PC-3 (cell line): ENCODE measurements at places on chromosomes 11 and 22.

- no peaks in the 10 kb centered on the region for H3K4me1 ChIP-seq
- H3K36me3 ChIP-seq = no peaks in the 10 kb centered on the region
- DNase-seq = no peak
- no peaks in the 10 kb centered on the region for H3K27me3 ChIP-seq
These were observed 41.5 kb upstream of the CCND1 start for GRCh38 chr11:69599502-69599901.

DNA sequence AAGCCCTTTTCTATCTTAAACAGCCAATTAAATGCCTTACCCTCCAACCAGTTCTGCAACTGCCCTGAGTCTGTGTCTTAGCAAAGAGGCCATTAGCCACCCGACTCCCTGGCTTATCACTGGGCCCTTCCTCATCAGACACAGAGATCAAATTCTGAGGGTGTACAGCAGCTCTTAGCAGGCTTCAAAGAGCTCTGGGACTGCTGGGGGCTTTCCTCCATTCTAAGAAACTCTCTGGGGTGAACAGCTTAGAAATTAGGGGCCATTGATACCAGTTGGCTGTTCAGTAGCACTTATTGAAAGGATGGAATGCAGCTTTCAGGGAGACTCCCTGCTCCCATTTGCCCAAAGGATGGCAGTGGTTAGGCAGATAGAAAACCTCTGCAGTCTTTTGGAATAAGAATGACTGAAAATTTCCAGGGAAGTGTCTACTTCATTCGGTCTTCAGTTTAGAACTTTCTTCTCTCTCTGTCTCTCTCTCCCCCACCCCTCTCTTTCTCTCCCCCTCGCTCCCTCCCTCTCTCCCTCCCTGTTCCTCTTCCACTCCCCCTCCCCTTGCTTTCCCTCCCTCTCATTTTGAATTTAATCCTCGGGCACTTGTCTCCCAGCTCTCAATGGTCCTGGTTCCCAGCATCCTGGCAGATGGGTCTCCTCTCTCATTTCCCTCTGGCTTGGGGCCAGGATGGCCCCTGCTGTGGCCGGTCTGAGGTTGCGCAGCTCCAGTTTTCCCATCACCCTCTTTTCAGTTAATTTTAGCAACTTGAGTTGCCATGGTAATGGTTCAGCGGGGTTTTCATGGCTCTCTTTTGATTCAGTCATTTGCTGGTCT is 76.4 kb downstream of the COMMD9 start:
- peaks cover 17% of the 10 kb centered on the region for H3K4me1 ChIP-seq
- DNase-seq = no peak
- H3K27ac ChIP-seq = no peak overlapping the region
- H3K27me3 ChIP-seq = no peaks in the 10 kb centered on the region
- H3K4me3 ChIP-seq = no peak overlapping the region

DNA sequence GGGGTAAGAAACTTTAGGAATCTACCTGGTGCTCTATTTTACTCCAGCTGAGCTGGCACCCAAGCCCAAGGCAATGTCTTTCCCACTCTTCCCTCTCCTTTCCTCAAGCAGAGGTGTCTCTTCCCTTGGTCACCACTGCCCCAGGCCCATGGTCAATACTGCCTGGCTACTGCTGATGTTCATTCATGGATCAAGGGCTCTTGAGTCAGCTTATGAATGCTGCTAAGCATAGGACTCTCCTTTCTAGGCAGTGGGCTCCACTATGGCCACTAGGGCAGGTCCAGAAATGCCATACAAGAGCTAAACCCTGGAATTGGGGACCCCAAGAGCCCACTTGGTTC is 2.7 kb upstream of the HEPN1 start:
- no peaks in the 10 kb centered on the region for H3K36me3 ChIP-seq
- H3K27me3 ChIP-seq = no peaks in the 10 kb centered on the region
- no peak overlapping the region for H3K27ac ChIP-seq
- no peaks in the 10 kb centered on the region for H3K4me1 ChIP-seq

DNA sequence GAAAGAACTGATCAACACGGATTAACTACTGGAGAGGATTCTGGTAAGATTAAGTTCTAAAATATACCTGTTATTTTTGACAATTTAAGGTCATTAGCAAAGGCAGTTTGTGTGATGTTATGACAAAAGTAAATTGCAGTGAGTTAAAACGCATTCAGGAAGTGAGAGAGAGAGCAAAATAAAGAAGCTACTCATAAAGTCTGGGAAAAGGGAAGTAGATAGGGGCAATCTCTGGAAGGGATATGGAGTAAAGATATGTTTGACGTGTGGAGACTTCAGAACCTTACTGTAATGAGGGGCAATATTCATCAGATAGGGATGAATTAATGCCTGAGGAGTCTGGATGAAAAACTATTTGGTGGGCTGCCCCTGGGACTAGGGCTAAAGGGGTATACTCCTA is 16.8 kb downstream of the OR56B4 start:
- H3K36me3 ChIP-seq = no peaks in the 10 kb centered on the region
- no peak overlapping the region for H3K27ac ChIP-seq
- H3K4me3 ChIP-seq = no peak overlapping the region
- no peaks in the 10 kb centered on the region for H3K4me1 ChIP-seq
- H3K27me3 ChIP-seq = peaks cover 10% of the 10 kb centered on the region

DNA sequence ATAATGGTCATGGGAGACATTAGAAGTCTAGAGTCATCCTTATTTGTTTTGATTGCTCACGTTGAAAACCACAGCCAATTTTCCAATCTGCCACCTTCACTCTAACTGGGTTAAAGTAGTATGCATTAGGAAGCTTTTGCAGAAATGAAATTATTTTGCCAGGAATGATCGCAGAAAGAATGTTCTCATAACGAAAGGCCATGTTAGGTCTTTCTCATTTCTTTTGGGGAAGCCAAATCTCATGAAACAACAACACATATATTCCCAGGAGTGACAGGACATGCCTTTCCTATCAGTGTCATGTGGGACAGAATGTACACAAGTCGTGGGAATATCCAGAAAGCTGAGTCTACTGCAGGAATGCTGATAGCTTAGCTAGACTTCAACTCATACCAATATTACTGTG is 386.3 kb downstream of the AASDHPPT start:
- no peaks in the 10 kb centered on the region for H3K27me3 ChIP-seq
- peak overlapping the region; percentile 31 for H3K27ac ChIP-seq
- peaks cover 60% of the 10 kb centered on the region for H3K4me1 ChIP-seq
- DNase-seq = peak; percentile 66
- H3K4me3 ChIP-seq = no peak overlapping the region

DNA sequence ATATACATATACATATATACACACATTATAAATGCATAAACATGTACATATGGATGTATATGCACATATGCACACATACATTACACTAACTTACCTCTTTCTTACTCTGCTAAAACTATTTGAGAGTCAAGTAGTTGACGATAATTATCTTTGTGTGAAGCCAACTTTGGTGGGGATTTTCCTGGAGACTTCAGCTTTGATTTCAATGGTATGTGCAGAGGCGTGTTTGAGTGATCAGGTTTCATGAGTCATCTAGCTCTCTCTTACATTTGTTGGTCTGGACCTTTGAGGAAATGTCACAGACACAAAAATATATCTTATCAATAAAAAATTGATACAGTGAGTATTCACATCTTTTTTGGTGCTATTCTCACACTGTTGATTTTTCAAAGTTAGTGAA is 769.1 kb upstream of the LUZP2 start:
- no peak overlapping the region for H3K27ac ChIP-seq
- H3K4me1 ChIP-seq = peaks cover 23% of the 10 kb centered on the region
- no peaks in the 10 kb centered on the region for H3K27me3 ChIP-seq
- H3K4me3 ChIP-seq = no peak overlapping the region
- DNase-seq = peak; percentile 52
- H3K36me3 ChIP-seq = no peaks in the 10 kb centered on the region

DNA sequence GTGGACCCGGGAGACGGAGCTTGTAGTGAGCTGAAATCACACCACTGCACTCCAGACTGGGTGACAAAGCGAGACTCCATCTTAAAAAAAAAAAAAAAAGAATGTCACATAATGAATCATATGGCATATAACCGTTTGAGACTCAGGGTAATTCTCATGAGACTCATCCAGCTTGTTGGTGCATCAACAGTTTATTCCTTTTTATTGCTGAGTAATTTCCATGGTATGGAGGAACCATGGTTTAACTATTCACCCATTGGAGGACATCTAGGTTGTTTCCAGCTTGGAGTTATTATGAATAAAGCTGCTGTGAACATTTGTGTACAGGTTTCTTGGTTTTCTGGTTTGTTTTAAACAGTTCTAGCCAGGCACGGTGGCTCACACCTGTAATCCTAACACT is 25.3 kb downstream of the PPARA start:
- H3K36me3 ChIP-seq = no peaks in the 10 kb centered on the region
- peak overlapping the region; percentile 90 for H3K27ac ChIP-seq
- H3K4me1 ChIP-seq = peaks cover 48% of the 10 kb centered on the region

GRCh38 chr11:129384415-129384814 is 8.8 kb downstream of the BARX2 start:
- no peak overlapping the region for H3K27ac ChIP-seq
- H3K27me3 ChIP-seq = peaks cover 90% of the 10 kb centered on the region
- peaks cover 12% of the 10 kb centered on the region; the same call in 1 of the 2 replicates for H3K4me1 ChIP-seq
- no peaks in the 10 kb centered on the region for H3K36me3 ChIP-seq
- H3K4me3 ChIP-seq = no peak overlapping the region
- no peak for DNase-seq

- H3K27me3 ChIP-seq = no peaks in the 10 kb centered on the region
- no peaks in the 10 kb centered on the region for H3K36me3 ChIP-seq
- no peak overlapping the region for H3K4me3 ChIP-seq
- no peak for DNase-seq
These were observed 211.9 kb downstream of the BLID start for GRCh38 chr11:121904148-121904547.

DNA sequence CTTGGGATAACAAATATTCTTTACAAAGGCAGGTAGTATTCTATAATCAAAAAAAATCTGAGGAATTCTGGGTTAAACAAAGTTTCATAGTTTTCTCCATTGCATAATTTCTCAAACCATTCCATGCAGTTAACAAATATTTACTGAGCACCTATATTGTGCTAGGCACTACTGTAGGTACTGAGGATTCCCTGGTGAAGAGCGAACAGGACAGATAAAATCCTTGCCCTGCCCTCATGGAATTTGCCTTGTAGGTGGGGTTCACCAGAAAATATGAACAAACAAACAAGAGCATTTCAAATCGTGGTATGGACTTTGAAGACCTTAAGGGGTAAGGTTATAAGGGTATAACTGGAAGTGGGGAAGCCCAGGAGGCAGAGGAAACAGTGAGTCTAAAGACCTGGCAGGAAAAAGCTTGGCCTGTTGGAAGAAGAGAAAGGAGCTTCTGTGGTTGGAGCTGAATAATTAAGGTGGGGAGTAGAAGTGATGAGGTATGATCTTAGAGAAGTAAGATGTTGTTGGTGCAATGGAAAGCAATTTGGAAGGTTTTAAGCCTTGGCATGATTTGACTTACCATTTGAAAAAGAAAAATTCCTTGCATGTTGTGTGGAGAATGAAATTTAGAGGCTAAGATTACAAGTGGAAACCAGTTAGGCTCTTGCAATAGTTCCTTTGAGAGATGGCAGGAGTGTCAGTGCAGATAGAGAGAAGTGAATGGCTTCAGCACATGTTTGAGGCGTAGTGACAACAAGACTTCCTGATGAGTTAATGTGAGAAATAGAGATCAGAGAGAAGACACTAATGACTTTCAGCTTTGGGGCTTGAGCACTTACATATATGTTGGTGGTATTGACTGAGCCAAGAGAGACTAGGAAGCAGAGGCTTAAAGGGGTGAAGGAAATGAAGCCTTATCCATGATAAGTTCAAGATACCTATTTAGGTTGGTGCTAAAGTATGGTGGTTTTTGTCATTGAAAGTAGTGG is 55.7 kb upstream of the PICALM start:
- no peak overlapping the region for H3K27ac ChIP-seq
- no peaks in the 10 kb centered on the region for H3K4me1 ChIP-seq
- H3K4me3 ChIP-seq = no peak overlapping the region
- no peaks in the 10 kb centered on the region for H3K27me3 ChIP-seq
- DNase-seq = no peak

DNA sequence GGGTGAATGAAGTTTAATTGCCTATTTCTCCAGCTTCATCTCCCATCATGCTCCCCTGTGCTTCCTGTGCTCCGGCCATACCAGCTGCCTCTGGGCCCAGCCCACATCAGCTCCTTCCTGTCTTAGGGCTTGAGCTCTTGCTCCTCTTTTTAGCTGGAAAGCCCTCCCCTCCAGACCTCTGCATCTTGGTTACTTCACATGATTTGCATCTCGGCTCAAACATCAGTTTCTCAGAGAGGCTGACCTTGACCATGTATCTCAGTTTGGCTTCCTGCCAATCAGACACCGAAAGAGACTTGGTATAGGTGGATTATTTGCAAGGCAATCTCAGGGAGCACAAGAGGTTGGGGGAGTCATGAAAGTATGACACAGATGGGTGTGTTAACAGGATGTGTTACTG is 73.2 kb upstream of the TIMP3 start:
- H3K4me1 ChIP-seq = no peaks in the 10 kb centered on the region
- H3K36me3 ChIP-seq = no peaks in the 10 kb centered on the region
- H3K27me3 ChIP-seq = no peaks in the 10 kb centered on the region
- no peak for DNase-seq

DNA sequence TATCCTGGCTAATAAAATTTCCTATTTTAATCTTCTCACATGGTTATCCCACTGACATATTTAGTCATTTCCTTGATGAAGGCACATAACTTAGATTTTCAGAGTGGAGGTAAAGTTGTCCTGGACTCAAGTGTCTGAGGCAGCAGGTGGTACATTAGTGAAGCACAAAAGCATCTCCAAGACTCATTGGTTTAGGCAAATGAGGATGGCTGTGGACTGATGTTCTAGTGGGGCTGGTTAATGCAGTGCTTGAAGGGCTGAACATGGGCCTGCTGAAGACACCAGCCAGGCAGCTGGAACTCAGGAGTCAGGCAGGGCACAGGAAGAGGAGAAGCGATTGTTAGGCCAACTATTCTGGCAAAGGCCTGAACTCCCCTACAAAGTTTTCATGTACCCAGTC is 76.3 kb upstream of the SESN3 start:
- H3K27ac ChIP-seq = no peak overlapping the region
- DNase-seq = no peak
- H3K4me3 ChIP-seq = no peak overlapping the region
- H3K27me3 ChIP-seq = peaks cover 12% of the 10 kb centered on the region; the same call in 1 of the 2 replicates

DNA sequence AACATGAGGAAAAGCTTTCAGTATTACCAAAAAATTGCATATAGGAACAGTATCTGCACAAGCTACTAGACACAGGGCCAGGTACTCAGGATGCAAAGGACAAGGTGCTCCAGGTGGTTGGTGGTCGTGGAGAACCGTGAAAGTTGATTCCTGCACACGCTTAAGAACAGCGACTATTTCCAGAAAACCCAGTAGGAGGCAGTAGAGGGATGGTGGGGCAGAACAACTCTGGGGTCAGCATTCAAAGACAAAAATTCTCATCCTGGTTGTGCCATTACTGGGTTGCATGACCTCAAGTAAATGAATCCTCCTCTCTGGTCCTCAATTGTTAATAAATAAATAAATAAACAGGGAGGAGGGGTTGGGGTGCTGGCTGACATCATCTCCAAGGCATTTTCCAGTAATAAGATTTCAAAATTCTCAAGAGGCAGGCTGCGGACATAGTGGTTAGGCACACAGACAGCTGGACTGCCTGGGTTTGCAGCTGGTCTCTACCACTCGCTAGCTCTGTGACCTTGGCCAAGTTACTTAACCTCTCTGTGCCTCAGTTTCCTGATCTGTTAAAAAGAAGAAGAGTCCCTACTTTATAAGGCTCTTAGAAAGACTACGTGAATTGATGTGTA is 89.6 kb downstream of the ISX start:
- DNase-seq = no peak
- no peak overlapping the region for H3K27ac ChIP-seq
- no peaks in the 10 kb centered on the region for H3K4me1 ChIP-seq
- no peaks in the 10 kb centered on the region for H3K36me3 ChIP-seq
- H3K27me3 ChIP-seq = no peaks in the 10 kb centered on the region
- H3K4me3 ChIP-seq = no peak overlapping the region
